Suppressor macrophage (primary cell): ENCODE measurements at places on chromosomes 13 and 19.

- DNase-seq, result no peak
Observed at GRCh38 chr19:17506745-17507144, 4.7 kb upstream of the PGLS start.

GRCh38 chr13:25352230-25352629, 19.5 kb upstream of the ATP8A2 start:
- DNase-seq, result no peak

- peak; percentile 91 for DNase-seq
Observed at GRCh38 chr13:24280720-24281119, 28.7 kb upstream of the C1QTNF9 start.

- DNase-seq, result no peak
Observed at GRCh38 chr13:31408927-31409326, 209.2 kb downstream of the B3GLCT start.

DNA sequence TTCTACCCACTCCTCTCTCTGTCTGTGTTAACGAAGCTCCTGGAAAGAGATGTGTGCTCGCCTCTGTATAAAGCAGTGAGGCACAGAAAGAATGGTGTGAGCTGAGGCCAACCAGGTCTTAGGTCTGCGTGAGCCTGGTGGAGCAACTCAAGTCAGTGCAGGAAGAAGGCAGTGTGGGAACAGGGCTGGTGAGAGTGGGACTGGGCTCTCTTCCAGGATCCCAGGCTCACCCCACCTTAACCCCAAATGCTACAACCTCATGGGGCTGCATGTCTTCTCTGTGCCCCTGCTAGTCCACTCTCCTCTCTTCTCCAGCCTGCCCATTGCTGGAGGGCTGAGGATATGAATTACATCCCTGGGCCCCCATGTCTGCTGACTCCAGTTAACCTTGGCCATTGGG, 127.4 kb downstream of the DCT start:
- no peak for DNase-seq

GRCh38 chr13:41402691-41403511, 54.4 kb upstream of the RGCC start:
- DNase-seq, result no peak

DNA sequence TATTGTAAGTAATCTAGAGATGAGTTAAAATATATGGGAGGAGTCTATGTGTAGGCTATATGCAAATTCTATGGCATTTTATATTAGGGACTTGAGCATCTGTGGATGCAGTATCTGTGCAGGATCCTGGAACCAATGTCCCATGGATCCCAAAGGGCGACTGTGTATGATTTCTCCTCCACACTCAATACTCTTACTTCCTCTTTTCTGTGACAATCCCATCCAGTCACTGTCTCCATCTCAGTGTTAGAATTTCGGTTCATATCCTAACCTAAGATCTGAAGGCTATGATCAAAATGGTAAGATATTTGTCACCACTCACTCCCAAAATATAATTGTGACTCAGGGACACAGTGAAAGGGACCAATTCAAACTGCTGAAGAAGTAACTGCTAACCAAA, 15.1 kb upstream of the ZNF599 start:
- no peak for DNase-seq

GRCh38 chr19:961866-962620, 22.1 kb upstream of the WDR18 start:
- peak; percentile 70 for DNase-seq

DNA sequence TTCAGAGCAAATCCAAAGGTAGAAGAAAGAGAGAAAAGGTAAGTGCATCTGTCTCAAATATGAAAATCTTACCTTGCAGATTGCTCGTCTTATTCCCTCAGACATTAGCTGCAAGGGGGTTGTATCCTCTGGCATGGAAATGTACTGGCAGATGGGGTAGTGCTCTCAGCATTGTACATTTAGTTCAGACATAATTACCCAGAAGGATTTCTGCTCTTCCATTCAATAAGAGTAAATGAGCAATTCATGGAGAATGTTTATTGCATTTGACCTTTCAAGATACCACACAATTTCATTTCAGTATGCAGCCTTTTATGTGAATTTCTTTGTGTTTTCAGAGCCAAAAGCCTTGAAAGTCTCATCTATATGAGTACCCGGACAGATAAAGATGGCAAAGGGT, 63.8 kb downstream of the SCEL start:
- DNase-seq, result no peak

DNA sequence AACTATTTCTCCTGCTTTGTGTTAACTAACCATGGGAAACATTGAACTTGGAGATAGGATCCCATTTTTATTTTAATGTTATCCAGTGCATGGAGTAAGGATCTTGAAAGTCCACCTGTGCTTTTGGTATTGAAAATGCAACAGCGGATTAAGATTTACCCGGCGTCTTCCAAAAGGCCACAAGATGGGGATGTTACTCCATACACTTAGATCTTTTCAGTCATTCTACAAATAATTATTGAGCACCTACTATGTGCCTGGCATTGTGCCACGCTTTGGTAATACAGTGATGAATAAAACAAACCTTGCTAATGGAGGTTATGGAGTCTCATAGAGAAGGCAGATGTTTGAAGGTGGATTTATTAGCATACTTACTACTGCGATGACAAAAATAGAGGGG, 56.9 kb downstream of the RFC3 start:
- no peak for DNase-seq

DNA sequence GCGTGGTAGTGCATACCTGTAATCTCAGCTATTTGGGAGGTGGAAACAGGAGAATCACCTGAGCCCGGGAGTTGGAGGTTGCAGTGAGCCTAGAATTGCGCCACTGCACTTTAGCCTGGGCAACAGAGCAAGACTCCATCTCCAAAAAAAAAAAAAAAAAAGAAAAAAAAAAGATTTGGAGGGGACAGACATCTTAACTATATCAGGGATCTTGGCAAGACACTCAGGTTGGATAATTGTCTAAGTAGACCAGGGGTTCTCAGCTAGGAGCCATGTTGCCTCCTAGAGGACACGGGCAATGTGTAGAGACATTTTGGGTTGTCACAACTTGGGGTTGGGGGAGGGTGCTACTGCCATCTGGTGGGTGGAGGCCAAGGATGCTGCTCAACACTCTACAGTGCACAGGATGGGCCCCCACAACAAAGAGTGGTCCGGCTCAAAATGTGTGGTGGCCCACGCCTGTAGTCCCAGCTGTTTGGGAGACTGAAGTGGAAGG, 1.9 kb upstream of the ZNF580 start:
- peak; percentile 75 for DNase-seq

DNA sequence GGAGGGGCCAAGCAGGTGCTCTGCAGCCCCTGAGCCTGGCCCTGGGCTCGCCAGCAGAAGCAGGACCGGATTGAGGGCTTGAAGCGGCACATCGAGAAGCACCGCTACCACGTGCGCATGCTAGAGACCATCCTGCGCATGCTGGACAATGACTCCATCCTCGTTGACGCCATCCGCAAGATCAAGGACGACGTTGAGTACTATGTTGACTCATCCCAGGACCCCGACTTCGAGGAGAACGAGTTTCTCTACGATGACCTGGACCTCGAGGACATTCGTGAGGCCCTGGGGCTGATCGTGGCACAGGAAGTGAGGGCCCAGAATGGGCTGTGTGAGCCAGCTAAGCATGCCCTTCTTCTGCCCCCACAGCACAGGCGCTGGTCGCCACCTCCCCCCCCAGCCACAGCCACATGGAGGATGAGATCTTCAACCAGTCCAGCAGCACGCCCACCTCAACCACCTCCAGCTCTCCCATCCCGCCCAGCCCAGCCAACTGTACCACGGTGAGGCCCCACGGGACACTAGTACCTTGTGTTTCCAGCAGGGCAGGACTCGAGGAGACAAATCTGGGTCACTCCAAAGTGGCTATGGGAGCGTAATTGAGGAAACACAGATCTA, 8.1 kb downstream of the CNOT3 start:
- no peak for DNase-seq

GRCh38 chr19:44891016-44891882, at the start of gene TOMM40:
Gene TOMM40, plus strand, starts transcription at chr19:44891254. Its CDS starts 162 bp downstream, at chr19:44891416.
- peak; percentile 100 for DNase-seq

GRCh38 chr19:50512999-50513745, 541 bp downstream of the ASPDH start:
- DNase-seq, result no peak

- peak; percentile 91 for DNase-seq
Observed at GRCh38 chr19:42553292-42554045, 25.2 kb upstream of the CEACAM1 start.

GRCh38 chr19:13987101-13987890, 18.8 kb downstream of the RFX1 start:
- peak; percentile 42 for DNase-seq

- DNase-seq, result no peak
Observed at GRCh38 chr19:55453511-55454260, 7.8 kb downstream of the ISOC2 start.

DNA sequence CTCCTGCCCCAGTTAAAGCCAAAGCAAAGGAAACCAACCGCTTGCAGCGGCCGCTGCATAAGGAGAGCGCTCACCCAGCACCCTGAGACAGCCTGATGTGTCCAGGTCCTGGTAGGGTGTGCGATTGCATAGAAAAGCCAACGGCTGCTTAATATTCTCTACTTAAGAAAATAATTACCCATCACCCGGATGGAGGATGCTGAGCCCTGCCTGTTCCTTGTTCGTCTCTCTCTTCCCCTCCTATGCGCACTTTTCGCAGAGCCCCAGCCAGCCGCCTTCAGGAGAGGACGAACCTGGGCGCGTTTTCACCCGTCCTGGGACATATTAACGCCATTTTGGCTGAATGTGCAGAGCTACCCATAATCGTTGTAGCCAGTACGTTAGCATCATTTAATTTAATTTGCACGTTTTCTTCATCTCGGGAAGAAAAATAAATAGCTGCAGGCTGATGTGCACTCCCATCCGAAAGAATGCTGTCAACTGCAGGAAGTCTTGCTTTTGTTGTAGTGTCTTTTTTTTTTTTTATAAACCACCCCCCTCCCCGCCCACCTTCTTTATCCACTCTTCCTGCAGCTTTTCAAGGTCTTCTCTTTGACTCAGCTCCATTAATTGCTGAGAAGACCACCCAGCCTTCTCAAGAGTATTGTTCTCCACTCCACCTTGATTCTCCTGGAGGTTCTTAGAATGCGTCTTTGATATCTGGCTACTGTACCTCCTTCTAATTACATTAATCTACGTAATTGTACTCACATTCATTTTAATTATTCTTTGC, 214.5 kb downstream of the TEX29 start:
- DNase-seq, result no peak

- DNase-seq, result peak; percentile 18
Observed at GRCh38 chr13:98892821-98893220, 85.0 kb downstream of the DOCK9 start.

GRCh38 chr13:111401755-111402154, 81.3 kb downstream of the TEX29 start:
- no peak for DNase-seq

GRCh38 chr13:40769970-40770369, 1.0 kb downstream of the MRPS31 start:
- no peak for DNase-seq

DNA sequence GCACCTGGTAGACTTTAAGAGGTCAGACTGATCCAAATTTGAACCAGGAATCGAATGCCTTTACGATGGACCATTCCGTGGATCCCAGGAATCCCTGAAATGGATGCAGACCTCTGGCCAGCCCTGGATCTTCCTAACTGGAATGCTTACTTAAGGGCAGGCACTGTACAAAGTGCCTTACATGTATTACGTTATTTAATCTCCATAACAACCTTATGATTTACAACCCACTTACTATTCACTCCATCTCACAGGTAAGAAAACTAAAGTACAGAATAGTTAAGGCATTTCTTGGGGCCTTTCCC, 93.6 kb downstream of the HSPH1 start:
- DNase-seq, result no peak

GRCh38 chr13:96898646-96899254, 95.5 kb downstream of the OXGR1 start:
- DNase-seq, result no peak

GRCh38 chr19:34904664-34905527, 21.8 kb upstream of the ZNF30 start:
- no peak for DNase-seq

DNA sequence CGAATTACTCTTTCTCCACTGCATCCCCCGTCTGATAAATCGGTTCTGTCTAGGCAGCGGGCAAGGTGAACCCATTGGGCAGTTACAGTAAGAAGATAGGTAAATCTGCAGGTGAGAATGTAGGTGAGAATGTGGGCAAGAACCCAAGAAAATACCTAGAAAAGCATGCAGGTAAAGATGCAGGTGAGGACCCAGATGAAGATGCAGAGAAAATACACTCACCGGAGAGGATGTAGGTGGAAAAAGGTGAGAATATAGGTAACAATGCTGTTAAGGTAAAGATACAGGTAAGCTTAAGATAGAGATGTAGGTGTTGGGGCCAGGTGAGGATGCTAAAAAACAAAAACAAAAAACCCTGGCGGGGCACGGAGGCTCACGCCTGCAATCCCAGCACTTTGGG, 6.3 kb upstream of the TNFSF14 start:
- DNase-seq, result no peak

- DNase-seq, result no peak
Observed at GRCh38 chr19:14528419-14529253, 758 bp upstream of the TECR start.

GRCh38 chr13:40697711-40698110, 31.3 kb upstream of the FOXO1 start:
- no peak for DNase-seq

- DNase-seq, result no peak
Observed at GRCh38 chr13:90954605-90955195, 392.8 kb upstream of the MIR17HG start.

DNA sequence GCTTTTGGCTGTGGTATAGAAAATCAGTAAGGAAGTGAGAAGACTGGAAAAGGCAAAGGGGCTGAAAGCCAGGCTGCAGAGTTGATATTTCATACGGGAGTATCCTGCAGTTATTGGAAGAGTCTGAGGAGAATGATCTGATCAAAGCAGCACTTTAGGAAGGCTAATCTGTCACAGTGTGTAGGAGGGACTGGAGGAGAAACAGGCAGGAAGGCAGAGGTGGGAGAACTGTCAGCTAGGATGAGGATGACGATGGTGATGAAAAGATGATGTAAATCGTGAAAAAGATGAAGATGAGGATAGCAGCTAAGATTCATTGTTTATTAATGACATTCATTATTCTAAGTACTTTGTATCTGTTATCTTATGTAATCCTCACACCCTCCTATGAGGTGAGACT, 123.0 kb downstream of the DNAJC15 start:
- DNase-seq, result no peak

GRCh38 chr13:23909606-23910005, 12.3 kb upstream of the C1QTNF9B start:
- DNase-seq, result no peak

DNA sequence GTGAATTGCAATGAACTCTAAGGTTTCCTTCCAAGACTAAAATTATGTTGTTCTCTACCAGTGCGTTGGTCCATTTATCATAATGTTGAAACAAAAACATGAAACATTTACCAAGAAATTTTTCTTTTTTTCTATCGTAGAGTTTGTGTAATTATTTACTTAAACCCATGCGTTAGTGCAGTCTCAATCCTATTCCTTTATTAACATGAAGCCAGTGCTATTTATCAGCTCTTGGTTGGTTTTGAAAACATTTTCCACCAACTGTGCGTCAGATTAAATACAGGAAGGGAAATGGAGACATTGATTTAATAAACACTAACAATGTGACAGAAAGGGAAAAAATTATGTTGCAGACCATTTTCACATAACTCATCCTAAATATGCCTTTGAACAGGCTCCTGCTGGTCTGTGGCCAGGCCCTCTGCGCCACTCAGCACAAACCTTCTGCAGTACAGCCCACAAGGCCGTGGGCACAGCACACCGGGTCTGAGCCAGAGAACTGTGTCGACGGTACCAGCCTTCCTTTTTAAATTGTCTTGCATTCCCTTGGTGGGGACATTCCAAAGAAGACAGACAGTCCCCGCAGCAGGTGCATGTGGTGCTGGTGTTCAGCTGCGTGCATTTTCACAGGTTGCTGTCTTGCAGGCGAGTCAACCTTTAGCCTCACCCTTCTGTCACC, 135.8 kb downstream of the SHISA2 start:
- DNase-seq, result no peak
